ENCODE measurements at places on chromosomes 7 and 10.

DNA sequence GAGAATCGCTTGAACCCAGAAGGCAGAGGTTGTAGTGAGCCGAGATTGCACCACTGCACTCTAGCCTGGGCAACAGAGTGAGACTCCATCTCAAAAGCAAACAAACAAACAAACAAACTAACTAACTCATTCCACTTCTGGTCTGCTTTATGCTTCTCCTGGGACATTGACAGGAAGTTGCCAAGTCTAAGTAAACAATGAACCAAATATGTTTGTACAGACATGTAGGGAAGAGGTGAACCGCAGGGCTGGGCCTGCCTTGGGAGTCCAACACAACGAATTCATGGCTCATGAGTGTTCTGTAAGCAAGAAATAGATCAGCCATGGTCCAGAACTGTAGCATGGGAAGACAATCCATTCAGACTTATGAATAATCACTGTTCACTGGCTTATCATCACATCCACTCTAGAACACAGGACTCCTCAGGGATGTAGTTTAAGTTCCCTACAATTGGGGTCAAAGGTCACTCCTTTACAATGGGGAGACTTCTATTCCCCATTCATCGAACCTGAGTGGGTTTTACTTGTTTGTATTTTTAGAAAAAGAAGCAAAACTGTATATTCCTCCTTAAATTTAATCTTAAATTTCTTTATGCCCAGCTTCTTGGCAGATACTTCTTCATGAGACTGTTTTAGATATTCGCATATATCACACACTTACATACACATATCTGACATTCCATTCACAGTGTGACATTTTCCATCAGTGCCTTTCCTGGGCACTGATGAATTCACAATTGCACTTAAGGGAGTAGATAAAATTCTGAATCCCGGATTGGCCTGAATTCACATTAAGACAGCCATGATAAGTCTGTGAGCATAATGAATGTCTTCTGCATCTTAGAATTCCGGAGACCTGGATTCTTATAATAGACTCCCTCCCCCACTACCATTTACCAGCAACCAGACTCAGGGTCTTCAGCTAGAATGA lies 159.1 kb upstream of the EEPD1 start:
- DNase-seq = no peak

DNA sequence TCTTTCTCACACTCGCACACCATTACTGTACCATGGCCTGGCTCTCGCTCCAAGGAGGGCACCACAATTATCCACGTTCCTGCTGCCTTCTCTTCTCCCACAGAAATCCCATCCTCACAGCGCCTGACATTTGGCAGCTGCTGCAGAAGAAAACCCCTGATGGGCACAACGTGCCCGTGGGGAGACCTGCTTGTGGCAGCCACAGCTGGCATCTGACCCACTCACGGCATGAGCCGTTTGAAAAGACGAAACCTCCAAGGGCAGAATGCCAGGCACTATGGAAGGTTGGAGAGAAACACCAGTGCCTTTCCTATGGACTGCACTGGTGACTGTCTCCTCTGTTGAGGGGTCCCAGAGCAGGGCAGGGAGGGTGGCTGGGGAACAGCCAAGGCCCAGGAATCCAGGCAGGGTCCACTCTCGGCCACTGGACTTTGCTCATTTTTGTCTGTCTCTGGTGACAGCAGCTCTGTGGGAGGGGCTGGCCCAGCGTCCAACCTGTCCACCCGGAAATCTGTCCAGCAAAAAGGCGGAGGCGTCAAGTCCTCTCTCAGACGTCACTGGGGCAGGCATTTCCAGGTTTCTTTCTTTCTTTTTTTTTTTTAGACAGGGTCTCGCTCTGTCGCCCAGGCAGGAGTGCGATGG lies 61.0 kb upstream of the MKRN1 start:
- DNase-seq = peak; percentile 27

DNA sequence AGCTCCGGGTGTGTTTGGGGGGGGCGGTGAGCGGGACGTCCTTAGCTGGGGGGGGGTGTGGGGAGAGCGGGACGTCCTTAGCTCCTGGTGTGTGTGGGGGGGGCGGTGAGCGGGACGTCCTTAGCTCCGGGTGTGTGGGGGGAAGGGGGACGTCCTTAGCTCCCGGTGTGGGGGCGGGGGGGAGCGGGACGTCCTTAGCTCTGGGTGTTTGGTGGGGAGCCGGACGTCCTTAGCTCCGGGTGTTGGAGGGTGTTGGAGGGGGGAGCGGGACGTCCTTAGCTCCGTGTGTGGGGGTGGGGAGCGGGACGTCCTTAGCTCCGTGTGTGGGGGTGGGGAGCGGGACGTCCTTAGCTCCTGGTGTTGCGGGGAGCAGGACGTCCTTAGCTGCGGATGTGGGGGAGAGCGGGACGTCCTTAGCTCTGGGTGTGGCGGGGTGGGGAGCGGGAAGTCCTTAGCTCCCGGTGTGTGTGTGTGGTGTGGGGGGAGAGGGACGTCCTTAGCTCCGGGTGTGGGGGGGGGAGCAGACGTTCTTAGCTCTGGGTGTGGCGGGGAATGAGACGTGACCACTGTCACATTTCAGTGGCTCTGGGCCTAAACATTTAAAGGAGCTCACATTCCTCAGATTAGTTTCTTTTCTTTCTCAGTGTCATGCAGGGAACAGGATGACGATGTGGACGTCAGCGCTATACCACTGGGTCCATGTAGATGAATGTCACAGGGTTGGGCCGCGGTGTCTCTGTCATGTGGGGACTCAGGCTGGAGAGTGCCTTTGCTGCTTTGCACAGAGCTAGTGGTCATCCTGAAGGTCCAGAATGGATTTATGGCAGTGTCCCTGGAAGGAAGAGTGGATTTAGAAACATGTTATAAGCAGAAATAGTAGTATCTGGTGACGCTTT lies 7.5 kb downstream of the DYNC2I1 start:
- no peak for DNase-seq

- DNase-seq = no peak
These were observed 16.2 kb upstream of the EPHB6 start for GRCh38 chr7:142838461-142839213.

GRCh38 chr7:138907850-138908249 lies 73.3 kb downstream of the KIAA1549 start:
- DNase-seq = no peak

GRCh38 chr10:118590334-118590733 lies 5.1 kb downstream of the PRLHR start:
- DNase-seq = peak; percentile 80

GRCh38 chr10:125134916-125135770 lies 25.2 kb downstream of the CTBP2 start:
- DNase-seq = no peak

DNA sequence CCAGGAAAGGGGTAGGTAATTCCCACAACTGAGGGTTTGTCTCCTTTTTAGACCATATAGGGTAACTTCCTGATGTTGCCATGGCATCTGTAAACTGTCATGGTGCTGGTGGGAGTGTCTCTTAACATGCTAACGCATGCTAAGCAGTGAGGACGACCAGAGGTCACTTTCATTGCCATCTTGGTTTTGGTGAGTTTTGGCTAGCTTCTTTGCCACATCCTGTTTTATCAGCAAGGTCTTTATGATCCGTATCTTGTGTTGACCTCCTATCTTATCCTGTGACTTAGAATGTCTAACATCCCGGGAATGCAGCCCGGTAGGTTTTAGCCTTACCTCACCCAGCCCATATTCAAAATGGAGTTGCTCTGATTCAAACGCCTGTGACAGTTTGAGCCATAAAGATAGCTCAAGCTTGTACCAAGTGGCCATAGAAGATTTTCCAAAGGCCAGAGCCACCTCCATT lies 176.0 kb upstream of the NAMPT start:
- DNase-seq = no peak

- DNase-seq = no peak
These were observed 435 bp upstream of the PWWP2B start for GRCh38 chr10:132396494-132397035.

- no peak for DNase-seq
These were observed 73.7 kb downstream of the INSIG1 start for GRCh38 chr7:155371331-155371883.

DNA sequence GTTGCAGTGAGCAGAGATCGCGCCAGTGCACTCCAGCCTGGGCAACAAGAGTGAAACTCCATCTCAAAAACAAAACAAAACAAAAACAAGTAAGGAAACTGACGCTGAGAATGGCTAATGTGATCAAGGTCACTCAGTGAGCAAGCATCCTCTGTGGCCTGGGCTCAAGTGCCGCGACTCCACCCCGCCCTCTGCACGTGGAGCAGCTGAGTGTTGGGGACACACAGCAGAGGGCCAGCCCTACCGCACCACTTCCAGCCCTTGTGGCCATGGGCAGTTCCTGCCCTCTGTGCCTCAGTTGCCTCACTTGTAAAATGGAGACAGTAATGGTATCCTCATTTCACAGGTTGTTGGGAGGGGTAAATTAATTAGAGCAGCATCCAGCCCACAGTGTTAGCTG lies 21.0 kb upstream of the OPALIN start:
- DNase-seq = no peak

GRCh38 chr7:134343796-134344195 lies 27.1 kb upstream of the SLC35B4 start:
- no peak for DNase-seq

DNA sequence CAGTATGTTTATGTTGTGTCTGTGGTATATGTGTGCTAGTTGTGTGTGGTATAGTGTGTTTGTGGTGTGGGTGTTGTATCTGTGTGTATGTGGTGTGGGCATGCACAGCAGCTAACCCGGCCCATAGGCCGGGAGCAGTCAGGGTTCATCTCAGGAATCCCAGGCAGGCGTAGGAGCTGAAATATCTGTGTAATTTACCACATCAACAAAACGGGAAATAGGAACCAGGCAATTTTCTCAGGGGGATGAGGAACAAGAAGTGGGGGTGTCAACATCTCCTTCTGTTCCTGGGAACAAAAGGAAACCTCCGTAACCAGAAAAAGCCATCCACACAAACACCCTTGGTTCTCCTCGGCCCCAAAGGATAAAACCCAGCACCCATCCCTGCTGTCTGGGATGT lies 24.5 kb upstream of the ZNF488 start:
- no peak for DNase-seq

DNA sequence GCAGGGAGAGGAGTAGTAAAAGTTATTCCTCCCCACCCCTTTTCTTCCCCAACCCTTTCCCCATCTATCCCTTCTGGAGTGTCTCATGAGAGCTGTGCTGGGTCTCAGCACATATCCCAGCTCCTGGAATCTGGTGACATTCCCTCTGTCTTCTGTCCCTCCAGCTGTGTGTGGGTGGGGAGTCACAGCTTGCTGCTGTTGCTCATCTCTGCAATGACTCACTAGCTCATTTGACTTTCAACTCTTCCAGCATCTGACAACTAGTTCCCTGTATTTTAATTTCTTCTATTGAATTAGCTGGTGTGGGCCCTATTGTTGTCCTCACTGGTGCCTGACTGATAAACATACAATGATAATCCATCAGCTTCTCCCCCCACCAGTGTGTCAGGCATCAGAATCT lies 198.9 kb upstream of the AUTS2 start:
- no peak for DNase-seq

GRCh38 chr7:17984288-17984687 lies 43.4 kb downstream of the PRPS1L1 start:
- no peak for DNase-seq

DNA sequence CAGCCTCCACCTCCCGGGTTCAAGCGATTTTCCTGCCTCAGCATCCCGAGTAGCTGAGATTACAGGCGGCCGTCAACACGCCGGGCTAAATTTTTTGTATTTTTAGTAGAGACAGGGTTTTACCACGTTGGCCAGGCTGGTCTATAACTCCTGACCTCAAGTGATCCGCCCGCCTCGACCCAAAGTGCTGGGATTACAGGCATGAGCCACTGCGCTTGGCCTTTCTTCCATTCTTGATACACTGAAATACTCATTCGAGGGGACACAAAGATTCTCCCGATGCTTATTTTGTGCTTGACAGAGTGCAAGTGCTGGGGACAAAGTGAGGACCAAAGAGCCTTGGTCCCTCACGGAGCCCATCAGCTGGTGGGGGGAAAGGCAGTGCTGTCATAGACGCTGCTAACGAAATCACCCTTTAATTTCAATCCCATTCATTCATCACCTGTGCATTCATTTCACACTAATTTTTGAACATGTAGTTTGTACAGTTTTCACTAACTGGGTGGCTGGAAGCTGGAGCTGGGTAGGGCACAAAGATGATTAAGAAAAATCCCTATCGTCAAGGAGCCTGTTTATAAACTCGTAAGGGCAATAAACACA lies 621 bp upstream of the FAM133B start:
- DNase-seq = no peak

- DNase-seq = no peak
These were observed 31.8 kb upstream of the HMX3 start for GRCh38 chr10:123103944-123104343.

DNA sequence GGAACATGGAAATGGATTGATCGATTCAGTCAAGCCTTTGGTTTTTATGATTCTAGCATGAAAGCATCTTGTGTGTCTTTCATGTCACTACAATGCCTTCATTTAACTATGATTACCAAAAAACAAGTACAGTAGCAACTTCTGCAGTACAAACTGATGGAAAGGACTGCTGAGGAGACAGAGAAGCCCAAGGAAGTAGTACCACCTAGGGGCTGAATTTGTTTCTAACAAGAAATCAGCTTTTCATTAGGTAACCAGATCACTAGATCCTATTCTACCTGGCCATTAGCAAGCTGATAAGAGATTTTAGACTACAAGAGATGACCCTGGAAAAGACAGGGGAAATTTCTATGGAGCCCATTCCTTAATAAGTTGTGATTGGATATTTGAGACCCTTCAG lies 3.2 kb upstream of the IFIT1 start:
- DNase-seq = peak; percentile 2

GRCh38 chr7:102467581-102468477 lies 3.0 kb downstream of the LRWD1 start:
- no peak for DNase-seq

DNA sequence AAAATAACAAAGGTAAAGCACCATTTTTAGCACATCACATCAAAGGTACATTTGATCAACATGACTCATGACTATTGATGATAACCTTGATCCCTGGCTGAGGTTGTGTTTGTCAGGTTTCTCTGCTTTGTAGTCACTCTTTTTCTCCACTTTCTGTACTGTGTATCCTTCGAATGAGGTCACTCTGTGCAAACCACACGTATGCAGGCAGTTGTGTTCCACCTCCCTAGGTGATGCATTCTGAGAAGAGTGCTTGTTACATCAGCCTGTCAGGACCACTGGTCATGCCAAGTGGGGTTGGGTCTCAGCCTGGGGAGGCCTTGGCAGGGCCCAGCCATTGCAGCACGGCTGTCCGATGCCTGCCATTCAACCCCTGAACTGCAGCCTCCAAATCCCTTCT lies 62.8 kb upstream of the GJD4 start:
- no peak for DNase-seq

DNA sequence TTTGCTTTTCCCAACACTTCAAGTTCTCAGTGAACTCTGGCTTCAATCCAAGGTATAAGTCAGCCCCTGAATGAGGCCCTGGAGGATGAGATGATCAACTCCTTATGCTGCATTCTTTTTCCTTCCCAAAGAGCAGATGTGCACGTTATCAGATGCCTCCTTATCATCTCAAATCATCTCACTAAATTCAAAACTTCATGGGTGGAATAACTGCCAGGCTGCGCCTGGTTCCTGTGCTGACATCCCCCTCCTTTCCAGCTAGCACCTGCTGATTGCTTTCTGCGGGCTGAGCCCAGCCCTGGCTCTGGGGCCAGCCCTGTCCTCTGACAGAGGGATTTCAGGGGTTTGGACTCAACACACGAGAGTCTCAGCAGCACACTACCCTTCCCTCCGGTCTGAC lies 44.9 kb downstream of the TLL2 start:
- no peak for DNase-seq
